Adrenal gland (tissue), 19 donors: ENCODE measurements at places on chromosomes 13 and 19. TPM values are rescaled to one million over a fixed set of nuclear protein-coding genes. Genes with fewer than 3 reads are reported as not detected.

DNA sequence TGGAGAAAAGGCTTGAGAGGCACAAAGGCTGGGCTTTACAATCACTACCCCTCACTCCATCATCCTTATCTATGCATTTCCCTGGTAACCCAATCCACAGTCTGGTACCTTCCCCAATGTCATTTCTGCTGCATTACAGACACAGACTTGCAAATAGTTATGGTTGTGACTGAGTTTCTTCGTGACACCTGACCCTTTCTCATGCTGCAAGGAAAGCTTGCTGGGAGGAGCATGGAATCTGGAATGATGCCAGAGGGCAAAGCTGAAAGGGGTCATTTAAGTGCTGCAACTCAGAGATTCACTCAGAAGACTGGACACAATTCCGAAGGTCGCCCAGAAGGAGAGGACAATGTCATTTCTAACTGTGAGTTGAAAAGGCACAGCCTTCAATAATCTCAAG is at the start of gene LGALS16:
LGALS16 (plus strand) TSS at position 301 of the 400 bp plus-strand sequence; CDS start at position 350, 49 bp downstream.
- DNase-seq: no peak
- no peaks in the 10 kb centered on the region for H3K36me3 ChIP-seq
- no peak within 1 kb of the TSS for H3K27ac ChIP-seq
- no peaks in the 10 kb centered on the region for H3K27me3 ChIP-seq
- H3K4me1 ChIP-seq: no peaks in the 10 kb centered on the region

GARIN5B gene
- not detected for polyA plus RNA-seq

DNA sequence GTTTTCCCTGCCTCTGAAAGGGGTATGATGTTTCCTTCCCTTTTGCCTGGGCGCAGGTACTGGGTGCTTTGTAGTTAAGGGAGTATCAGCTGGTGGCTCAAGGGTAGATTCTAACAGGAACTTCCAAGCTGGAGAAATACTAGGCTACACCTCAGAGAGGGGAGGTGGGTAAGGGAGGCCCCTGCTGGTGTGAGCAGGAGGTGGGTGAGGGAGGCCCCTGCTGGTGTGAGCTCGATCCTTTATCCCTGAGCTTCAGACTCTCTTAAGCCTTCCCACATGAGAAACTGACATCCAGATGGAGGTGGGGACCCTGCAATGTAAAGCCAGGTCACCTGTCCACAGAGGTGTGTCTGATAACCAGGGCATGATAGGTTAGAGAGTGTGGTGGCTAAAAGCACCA is 32.1 kb downstream of the CYP2B6 start:
- H3K4me1 ChIP-seq: no peaks in the 10 kb centered on the region
- peaks cover 8% of the 10 kb centered on the region for H3K27me3 ChIP-seq
- no peak for DNase-seq
- H3K4me3 ChIP-seq: no peak overlapping the region
- H3K27ac ChIP-seq: no peak overlapping the region
- no peaks in the 10 kb centered on the region for H3K36me3 ChIP-seq

PRR19 gene
- 2.3 TPM for polyA plus RNA-seq

ZNF98 gene
- polyA plus RNA-seq: 0.37 TPM

GRCh38 chr13:67200183-67200582 is 30.0 kb downstream of the PCDH9 start:
- no peaks in the 10 kb centered on the region for H3K4me1 ChIP-seq
- no peak overlapping the region for H3K4me3 ChIP-seq
- H3K27ac ChIP-seq: no peak overlapping the region
- H3K27me3 ChIP-seq: no peaks in the 10 kb centered on the region
- H3K36me3 ChIP-seq: no peaks in the 10 kb centered on the region

- DNase-seq: no peak
- no peak overlapping the region for H3K4me3 ChIP-seq
- no peaks in the 10 kb centered on the region for H3K36me3 ChIP-seq
- no peaks in the 10 kb centered on the region for H3K27me3 ChIP-seq
Measured at GRCh38 chr13:68690567-68690966, 1417.1 kb upstream of the ATXN8OS start.

SLC15A1 gene
- not detected for polyA plus RNA-seq

CLC gene
- polyA plus RNA-seq: 0.66 TPM

- H3K4me1 ChIP-seq: no peaks in the 10 kb centered on the region
- peak; percentile 26 for DNase-seq
- H3K4me3 ChIP-seq: no peak overlapping the region
- H3K36me3 ChIP-seq: no peaks in the 10 kb centered on the region
- H3K27me3 ChIP-seq: no peaks in the 10 kb centered on the region
Measured at GRCh38 chr19:3836887-3837286, 32.0 kb downstream of the ZFR2 start.

ZSCAN4 gene
- polyA plus RNA-seq: 0.07 TPM

GRCh38 chr13:113002206-113002912 is 33.3 kb downstream of the MCF2L start:
- no peak overlapping the region for H3K27ac ChIP-seq
- H3K4me3 ChIP-seq: no peak overlapping the region
- H3K4me1 ChIP-seq: no peaks in the 10 kb centered on the region
- no peaks in the 10 kb centered on the region for H3K36me3 ChIP-seq
- no peak for DNase-seq
- H3K27me3 ChIP-seq: no peaks in the 10 kb centered on the region

DNA sequence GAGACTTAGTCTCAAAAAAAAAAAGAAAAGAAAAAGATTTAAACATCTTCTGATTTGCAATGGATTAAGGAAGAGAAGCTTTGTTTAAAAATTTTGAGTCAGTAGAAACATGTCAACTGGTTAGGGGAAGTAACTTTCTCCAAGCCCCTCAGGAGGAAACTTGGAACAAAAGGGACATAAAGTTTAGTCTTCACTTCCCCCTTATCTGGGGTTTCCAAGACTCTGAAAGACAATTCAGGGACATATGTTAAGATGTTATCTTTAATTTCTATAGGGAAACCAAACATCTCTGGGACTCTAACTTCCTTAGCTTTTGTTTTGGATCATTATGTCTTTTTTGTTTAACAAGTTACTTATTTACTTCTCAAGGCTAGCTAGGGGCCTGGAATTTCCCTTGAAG is 20.1 kb upstream of the MRI1 start:
- no peak overlapping the region for H3K4me3 ChIP-seq
- no peaks in the 10 kb centered on the region for H3K27me3 ChIP-seq
- H3K27ac ChIP-seq: no peak overlapping the region
- no peaks in the 10 kb centered on the region for H3K36me3 ChIP-seq
- peaks cover 9% of the 10 kb centered on the region for H3K4me1 ChIP-seq

TSSK6 gene
- 1.0 TPM for polyA plus RNA-seq

GRCh38 chr13:100515410-100515800 is 73.2 kb downstream of the GGACT start:
- H3K36me3 ChIP-seq: no peaks in the 10 kb centered on the region
- no peak for DNase-seq
- no peak overlapping the region for H3K27ac ChIP-seq
- H3K4me1 ChIP-seq: peaks cover 6% of the 10 kb centered on the region
- no peak overlapping the region for H3K4me3 ChIP-seq
- no peaks in the 10 kb centered on the region for H3K27me3 ChIP-seq

DNA sequence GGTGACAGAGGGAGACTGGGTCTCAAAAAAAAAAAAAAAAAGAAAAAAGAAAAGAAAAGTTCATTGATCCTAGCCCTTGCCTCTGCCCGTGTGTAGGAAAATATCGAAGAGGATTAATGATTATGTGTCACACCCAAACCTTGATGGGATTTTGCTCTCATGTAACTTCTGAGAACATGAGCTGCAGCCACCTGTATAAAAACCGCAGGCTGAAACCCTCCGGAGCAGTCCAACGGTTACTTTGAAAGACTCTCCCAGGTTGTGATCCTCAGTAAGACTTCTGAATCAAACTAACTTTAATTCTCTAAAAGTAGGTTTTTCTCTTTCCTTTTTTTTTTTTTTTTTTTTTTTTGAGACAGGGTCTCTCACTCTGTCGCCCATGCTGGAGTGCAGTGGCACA is 4.3 kb upstream of the PSMC4 start:
- no peak for DNase-seq
- H3K4me1 ChIP-seq: peaks cover 9% of the 10 kb centered on the region
- H3K27ac ChIP-seq: no peak overlapping the region

GRCh38 chr13:46343279-46343994 is 43.6 kb downstream of the RUBCNL start:
- DNase-seq: no peak
- H3K27me3 ChIP-seq: no peaks in the 10 kb centered on the region
- no peak overlapping the region for H3K4me3 ChIP-seq
- H3K4me1 ChIP-seq: no peaks in the 10 kb centered on the region

DNA sequence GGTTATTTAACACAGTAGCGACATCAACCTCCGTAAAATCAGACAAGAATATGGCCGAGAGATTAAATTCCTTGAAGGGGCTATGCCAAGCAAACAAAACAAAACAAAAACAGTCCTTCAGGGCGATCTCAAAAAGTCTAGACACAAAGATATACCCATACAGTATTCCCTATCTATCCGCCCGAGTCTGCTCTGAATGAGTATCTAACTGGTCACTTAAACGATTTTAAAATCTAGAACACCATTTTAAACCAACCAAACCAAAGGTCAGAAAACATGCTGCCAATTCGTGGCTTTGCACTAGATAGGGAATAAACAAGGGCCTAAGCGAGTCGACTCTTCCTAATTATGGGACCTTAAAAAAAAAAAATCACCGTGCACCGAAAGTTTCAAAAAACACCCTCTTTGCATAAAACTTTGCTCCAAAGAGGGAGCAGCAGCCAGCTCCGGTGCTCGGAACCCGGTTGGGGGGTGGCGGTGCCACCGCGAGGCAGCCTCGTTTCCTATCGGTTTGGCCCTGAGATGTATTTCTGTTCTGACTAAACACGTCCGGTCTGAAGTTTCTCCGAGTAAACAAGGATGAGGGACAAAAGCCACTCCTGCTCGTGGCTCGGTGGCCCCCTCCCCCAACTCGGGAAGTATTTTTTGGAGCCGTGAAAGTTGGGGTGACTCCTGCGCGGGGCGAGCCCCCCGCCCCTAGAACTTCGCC is 1.8 kb downstream of the HMGB1 start:
- peaks cover 30% of the 10 kb centered on the region for H3K4me1 ChIP-seq
- H3K4me3 ChIP-seq: peak overlapping the region; percentile 82
- H3K36me3 ChIP-seq: no peaks in the 10 kb centered on the region
- no peak for DNase-seq
- H3K27ac ChIP-seq: peak overlapping the region; percentile 92
- no peaks in the 10 kb centered on the region for H3K27me3 ChIP-seq

DNA sequence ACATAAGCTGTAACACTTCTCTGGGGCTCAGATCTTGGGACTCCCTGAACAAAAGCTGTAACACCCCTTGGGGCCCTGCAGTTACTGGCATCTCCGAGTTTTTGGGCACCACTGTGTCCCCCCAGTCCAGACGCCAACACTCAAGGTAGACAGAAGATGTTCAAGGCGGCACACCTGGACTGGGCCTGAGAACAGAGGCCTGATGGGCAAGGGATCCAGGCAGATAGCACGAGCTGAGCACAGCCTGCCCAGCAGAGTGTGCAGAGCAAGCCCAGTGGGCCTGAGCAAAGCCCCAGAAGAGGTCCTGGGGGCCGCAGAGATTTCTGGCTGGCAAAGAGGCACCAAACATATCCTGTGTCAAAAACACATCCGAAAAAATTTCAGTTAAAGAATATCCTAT is 1163.3 kb upstream of the PRR20A start:
- no peak overlapping the region for H3K4me3 ChIP-seq
- no peaks in the 10 kb centered on the region for H3K27me3 ChIP-seq
- H3K4me1 ChIP-seq: no peaks in the 10 kb centered on the region
- no peak overlapping the region for H3K27ac ChIP-seq
- no peak for DNase-seq

DNA sequence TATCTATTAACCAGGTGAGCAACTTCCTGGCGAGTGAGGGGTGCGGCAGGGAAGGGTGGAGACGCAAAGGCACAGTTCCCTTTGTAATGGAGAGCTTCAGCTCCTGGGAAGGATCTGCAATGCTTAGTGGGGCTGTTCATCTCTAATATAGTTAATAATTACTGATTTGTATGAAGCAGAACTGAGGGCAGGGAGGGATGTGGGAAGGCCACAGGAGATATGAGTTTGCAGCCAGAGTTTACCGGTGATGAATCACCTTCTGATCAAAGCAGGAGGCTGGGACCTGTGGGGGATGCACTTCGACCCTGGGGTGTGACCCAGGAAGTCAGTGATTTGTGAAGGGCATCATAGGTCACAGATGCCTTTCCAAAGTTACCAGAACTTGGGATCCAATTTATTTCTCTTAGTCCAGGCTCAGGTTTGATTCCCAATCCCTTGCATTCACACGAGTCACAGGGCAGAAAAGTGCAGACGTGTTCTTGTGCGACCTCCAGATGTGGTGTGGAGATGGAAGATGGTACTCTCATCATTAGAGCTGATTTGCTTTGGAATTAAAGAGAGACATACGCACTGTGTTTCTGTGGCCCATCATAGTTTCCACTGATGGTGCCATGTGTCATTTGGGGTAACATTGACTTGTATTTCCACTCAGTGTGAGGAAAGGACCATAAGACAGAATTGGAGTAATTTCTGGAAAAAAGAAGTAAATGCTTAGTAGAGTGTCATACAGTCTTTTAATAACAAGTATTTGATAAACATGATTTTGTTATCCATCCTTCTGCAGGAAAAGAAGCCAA is 55.0 kb downstream of the LRCH1 start:
- no peaks in the 10 kb centered on the region for H3K36me3 ChIP-seq
- no peak for DNase-seq
- H3K4me1 ChIP-seq: peaks cover 44% of the 10 kb centered on the region
- H3K4me3 ChIP-seq: no peak overlapping the region

DNA sequence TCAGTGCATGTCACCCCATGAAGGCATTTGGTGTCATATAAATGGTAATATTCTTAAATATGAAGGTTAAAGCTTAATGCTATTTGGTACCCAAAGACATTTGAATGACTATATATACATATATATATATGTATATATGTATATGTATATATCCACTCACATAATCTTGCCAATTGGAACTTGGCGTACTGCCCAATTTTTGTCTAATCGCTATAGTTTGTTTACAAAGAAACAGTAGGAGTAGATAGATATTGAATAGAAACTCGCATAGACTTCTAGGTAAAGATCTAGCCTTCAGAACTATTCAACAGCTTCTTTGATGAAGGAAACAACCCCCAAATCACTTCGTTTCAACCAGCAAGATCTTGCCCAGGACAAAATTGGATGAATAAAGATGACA is 24.1 kb downstream of the KLF5 start:
- DNase-seq: no peak
- no peaks in the 10 kb centered on the region for H3K4me1 ChIP-seq
- H3K27me3 ChIP-seq: no peaks in the 10 kb centered on the region

DNA sequence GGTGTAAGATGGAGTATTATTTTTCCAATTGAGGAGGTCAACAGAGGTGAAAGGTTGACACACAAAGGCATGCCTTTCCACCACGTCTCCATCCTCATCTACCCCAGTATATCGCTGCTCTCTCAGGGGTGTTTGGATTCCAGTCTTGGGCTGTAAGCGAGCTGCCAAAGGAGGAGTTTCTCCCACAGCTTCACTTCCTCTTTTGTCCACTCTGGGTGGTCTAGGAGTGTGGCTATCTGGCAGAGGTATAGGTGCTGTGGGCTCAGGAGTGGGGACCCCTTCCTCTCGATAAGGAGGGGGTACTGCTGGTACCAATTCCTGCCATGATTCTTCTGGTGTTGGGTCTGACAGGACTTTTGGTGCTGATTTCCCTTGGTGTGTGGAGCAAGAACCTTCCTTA is 39.4 kb downstream of the ZNF846 start:
- no peaks in the 10 kb centered on the region for H3K4me1 ChIP-seq
- no peaks in the 10 kb centered on the region for H3K36me3 ChIP-seq
- H3K27ac ChIP-seq: no peak overlapping the region
- H3K27me3 ChIP-seq: no peaks in the 10 kb centered on the region
- no peak overlapping the region for H3K4me3 ChIP-seq
